ENCODE measurements at places on chromosomes 3 and 15. TPM values are rescaled to one million over a fixed set of nuclear protein-coding genes. Genes with fewer than 3 reads are reported as not detected.
A peak's percentile ranks its signal among the peaks of the same experiment; 100 is the strongest.

DNA sequence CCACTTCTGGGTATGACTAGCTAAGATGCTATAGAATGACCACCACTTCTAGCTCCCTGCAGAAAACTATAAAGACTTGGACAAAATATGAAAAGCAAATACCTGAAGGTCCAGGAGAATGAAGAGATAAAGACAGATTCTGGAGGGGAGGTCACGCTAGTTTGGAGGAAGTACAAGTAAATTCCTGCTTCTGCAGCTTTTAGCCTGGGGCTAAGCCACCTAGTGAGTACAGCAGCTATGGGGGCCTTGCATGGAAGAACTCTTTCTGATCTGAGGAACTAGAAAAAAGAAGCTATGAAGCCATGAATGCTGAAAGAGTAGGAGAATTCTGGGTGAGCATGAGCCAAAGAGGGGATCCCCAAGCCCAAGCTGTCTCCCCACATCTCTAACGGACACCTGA lies 29.8 kb downstream of the NRG4 start:
- H3K27ac ChIP-seq, result no peak overlapping the region
- no peak for DNase-seq
- no peak overlapping the region for H3K4me3 ChIP-seq
- H3K36me3 ChIP-seq, result no peaks in the 10 kb centered on the region

The MYRIP gene
- total RNA-seq, result 1.5 TPM

DNA sequence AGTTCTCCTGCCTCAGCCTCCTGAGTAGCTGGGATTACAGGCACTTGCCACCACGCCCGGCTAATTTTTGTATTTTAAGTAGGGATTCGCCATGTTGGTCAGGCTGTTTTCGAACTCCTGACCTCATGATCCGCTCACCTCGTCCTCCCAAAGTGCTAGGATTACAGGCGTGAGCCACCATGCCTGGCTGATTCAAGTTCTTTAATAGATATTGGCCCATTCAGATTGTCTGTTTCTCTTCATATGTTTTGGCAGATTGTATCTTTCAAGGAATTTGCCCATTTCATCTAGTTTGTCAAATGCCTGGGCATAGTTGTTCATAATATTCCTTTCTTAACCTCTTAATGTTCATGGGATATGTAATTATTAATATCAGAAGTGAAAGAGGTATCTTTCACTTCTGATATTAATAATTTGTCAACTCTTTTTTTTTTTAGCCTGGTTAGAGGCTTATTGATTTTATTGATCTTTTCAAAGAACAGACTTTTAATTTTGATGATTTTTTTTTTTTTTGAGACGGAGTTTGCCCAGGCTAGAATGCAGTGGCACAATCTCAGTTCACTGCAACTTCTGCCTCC lies 40.2 kb upstream of the ZFAND6 start:
- no peaks in the 10 kb centered on the region for H3K36me3 ChIP-seq
- DNase-seq, result no peak
- no peak overlapping the region for H3K27ac ChIP-seq
- peaks cover 8% of the 10 kb centered on the region for H3K27me3 ChIP-seq

DNA sequence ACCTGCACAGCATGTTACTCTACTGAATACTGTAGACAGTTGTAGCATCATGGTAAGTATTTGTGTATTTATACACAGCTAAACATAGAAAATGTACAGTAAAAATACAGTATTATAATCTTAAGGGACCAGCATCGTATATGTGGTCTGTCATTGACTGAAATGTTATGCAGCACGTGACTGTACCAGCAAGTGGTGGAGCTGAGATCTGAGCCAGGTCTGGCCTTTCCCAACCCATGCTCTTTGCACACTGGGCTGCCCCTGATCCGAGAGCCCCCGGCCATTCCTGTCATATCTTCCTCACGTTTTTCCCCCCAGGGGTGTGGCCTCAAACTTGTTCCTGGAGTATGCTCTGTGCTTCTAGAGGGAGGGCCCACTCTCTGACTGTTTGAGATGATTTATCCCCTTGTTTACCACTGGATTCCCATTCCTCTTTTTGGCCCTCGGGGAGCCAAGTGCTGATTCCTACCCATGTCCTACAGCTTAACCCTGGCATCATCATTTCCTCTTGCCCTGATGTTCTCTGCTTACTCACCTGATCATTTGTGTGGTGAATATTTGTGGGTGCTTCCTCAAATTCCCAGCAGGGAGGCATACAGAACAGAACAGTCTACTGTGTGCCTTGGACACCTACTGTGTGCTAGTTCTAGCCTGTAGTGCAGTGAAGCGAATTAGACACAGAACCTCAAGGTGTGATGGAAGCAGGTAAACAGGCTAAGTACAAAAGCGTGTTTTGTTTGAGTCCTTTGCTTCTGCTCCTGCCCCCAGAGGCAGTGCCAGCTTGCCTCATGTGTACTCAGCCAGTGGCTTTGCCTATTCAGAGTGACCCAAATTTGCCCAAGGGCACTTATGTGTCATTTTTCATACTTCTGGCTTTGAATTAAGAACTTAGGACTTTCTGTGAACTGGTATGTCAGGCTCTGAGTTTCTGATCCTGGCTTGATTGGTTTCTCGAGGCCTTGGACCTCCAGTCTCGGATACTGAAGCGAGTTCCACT lies 21.0 kb downstream of the CSRNP1 start:
- H3K4me1 ChIP-seq, result peaks cover 45% of the 10 kb centered on the region
- DNase-seq, result no peak
- no peak overlapping the region for H3K27ac ChIP-seq
- H3K27me3 ChIP-seq, result no peaks in the 10 kb centered on the region
- no peak overlapping the region for H3K4me3 ChIP-seq
- peaks cover 6% of the 10 kb centered on the region for H3K36me3 ChIP-seq

- no peak overlapping the region for H3K27ac ChIP-seq
- DNase-seq, result no peak
- no peak overlapping the region for H3K4me3 ChIP-seq
- peaks cover 13% of the 10 kb centered on the region for H3K4me1 ChIP-seq
Observed at GRCh38 chr3:115788921-115789470, 165.7 kb downstream of the GAP43 start.

The GPR160 gene
- 0.99 TPM for total RNA-seq

- no peaks in the 10 kb centered on the region for H3K4me1 ChIP-seq
- DNase-seq, result no peak
- H3K4me3 ChIP-seq, result no peak overlapping the region
- no peaks in the 10 kb centered on the region for H3K36me3 ChIP-seq
Observed at GRCh38 chr3:13706451-13706850, 157.5 kb downstream of the FBLN2 start.

DNA sequence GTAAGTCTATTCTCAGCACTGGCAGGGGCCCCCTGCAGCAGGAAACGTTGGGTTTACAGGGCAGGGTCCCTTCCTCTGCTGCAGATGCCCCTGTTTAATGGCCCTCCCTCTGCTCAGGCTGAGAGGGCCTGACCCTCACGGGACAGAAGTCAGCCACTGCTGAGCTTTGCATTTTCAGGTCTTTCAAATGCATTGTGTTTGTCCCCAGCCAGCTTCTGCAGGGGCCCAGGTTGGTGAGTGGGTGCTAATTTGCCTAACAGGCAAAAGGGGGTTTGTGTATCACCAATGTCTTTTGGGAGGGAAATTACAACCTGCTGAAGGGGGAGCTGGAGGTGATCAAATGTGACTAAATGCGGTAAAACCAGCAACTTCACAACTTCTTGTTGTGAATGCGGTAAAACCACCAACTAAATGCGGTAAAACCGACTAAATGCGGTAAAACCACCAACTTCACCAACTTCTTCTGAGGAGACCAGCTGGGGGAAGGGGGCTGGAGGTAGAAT lies 44.8 kb upstream of the UBE2E1 start:
- no peaks in the 10 kb centered on the region for H3K27me3 ChIP-seq
- H3K4me3 ChIP-seq, result no peak overlapping the region
- H3K27ac ChIP-seq, result no peak overlapping the region
- H3K4me1 ChIP-seq, result peaks cover 6% of the 10 kb centered on the region
- DNase-seq, result no peak
- no peaks in the 10 kb centered on the region for H3K36me3 ChIP-seq

- H3K27me3 ChIP-seq, result no peaks in the 10 kb centered on the region
- H3K36me3 ChIP-seq, result no peaks in the 10 kb centered on the region
- no peak overlapping the region for H3K27ac ChIP-seq
- no peaks in the 10 kb centered on the region for H3K4me1 ChIP-seq
Observed at GRCh38 chr3:180026997-180027396, 9.7 kb downstream of the PEX5L start.

DNA sequence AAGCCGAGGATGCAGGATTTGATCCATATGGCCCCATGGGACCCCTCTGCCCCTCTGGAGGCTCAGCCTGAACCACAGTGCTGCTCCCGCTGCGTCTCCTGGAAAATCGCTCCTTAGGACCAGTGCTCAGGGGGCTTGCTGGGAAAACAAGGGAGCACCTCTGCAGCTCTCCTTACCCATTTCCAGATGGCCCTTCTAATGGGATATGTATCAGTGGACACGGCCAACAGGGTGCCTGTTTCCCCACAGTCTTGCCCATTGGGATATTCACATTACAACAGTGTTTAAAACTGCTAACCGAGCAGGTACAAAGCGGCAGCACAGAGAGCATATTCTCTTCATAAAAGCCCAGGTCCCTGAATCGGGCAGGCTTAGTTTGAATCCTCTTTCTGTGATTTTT lies 27.1 kb downstream of the TMEM44 start:
- peaks cover 22% of the 10 kb centered on the region for H3K36me3 ChIP-seq
- H3K4me3 ChIP-seq, result no peak overlapping the region
- no peak for DNase-seq
- H3K27ac ChIP-seq, result no peak overlapping the region

GRCh38 chr15:33959844-33960548 lies 8.3 kb upstream of the CHRM5 start:
- no peaks in the 10 kb centered on the region for H3K4me1 ChIP-seq
- H3K27ac ChIP-seq, result no peak overlapping the region
- DNase-seq, result no peak
- no peaks in the 10 kb centered on the region for H3K27me3 ChIP-seq

GRCh38 chr3:127131424-127132170 lies 61.3 kb upstream of the PRR23E start:
- no peak overlapping the region for H3K27ac ChIP-seq
- H3K27me3 ChIP-seq, result peaks cover 26% of the 10 kb centered on the region
- H3K36me3 ChIP-seq, result no peaks in the 10 kb centered on the region
- DNase-seq, result no peak

DNA sequence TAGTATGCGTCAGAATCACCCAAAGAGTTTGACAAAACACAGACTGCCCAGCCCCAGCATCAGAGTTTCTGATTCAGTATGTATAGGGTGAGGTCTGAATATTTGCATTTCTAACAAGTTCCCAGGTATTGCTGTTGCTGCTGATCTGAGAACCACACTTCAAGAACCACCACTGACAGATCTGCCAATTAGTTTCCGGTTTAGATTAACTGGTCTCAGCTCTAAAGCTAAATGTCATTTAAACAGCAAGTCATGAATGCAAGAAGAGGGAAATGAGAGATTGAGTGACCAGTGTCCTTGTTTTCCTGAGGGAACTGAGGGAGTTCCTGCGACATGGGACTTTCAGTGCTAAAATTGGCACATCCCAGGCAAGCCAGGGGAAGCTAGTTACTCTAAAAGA lies 305.0 kb downstream of the ZNF385D start:
- no peak overlapping the region for H3K4me3 ChIP-seq
- no peaks in the 10 kb centered on the region for H3K36me3 ChIP-seq
- H3K27ac ChIP-seq, result no peak overlapping the region
- no peak for DNase-seq
- H3K27me3 ChIP-seq, result no peaks in the 10 kb centered on the region
- peaks cover 13% of the 10 kb centered on the region for H3K4me1 ChIP-seq

- H3K36me3 ChIP-seq, result peaks cover 34% of the 10 kb centered on the region
- H3K4me3 ChIP-seq, result no peak overlapping the region
- H3K27me3 ChIP-seq, result no peaks in the 10 kb centered on the region
- no peak overlapping the region for H3K27ac ChIP-seq
- DNase-seq, result no peak
- H3K4me1 ChIP-seq, result peaks cover 41% of the 10 kb centered on the region
Observed at GRCh38 chr3:172646439-172647015, 64.3 kb downstream of the NCEH1 start.

- H3K4me1 ChIP-seq, result peaks cover 43% of the 10 kb centered on the region
- no peak for DNase-seq
- H3K4me3 ChIP-seq, result no peak overlapping the region
- H3K27ac ChIP-seq, result no peak overlapping the region
- H3K27me3 ChIP-seq, result no peaks in the 10 kb centered on the region
- H3K36me3 ChIP-seq, result no peaks in the 10 kb centered on the region
Observed at GRCh38 chr3:61707492-61707891, 146.1 kb downstream of the PTPRG start.

DNA sequence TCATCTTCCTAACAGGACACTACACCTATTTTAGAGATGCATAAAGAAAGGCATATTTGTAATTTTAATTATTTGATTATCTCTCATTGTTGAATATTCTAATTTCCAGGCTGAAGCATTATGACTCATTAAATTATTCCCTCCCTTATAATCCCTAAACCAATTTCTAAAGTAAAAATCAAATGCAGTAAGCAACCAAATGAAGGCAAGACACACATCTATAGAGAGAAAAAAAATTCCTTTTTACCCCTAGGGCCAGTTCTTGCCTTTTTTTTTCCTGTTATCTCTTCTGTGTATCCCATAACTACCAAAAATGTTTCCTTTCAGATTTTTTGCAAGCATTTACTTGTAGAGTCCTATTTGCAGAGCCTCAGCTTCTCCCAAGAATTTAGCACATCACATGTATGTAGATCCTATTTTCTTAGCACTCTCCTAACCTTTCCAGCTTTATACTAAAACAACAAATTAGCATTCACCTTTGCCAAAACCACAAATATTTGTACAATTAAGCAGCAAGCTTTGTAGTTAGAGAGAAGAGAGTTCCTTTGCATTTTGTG lies 177.9 kb downstream of the SATB1 start:
- H3K4me3 ChIP-seq, result no peak overlapping the region
- no peak overlapping the region for H3K27ac ChIP-seq
- no peaks in the 10 kb centered on the region for H3K27me3 ChIP-seq
- no peaks in the 10 kb centered on the region for H3K36me3 ChIP-seq
- DNase-seq, result no peak

- no peaks in the 10 kb centered on the region for H3K36me3 ChIP-seq
- peak overlapping the region; percentile 41 for H3K27ac ChIP-seq
- H3K4me3 ChIP-seq, result peak overlapping the region; percentile 56
Observed at GRCh38 chr3:155676252-155676981, 68.5 kb downstream of the PLCH1 start.
